Activated CD8-positive, alpha-beta memory T cell treated with anti-CD3 and anti-CD28 coated beads, Interleukin-2, amount 10 ng/mL, durations not matched to agents 7 days and 5 days (primary cell): ENCODE measurements at places on chromosomes 13 and 19.
A peak's percentile ranks its signal among the peaks of the same experiment; 100 is the strongest.

- DNase-seq, result no peak
These were observed 56.1 kb upstream of the F7 start for GRCh38 chr13:113049521-113049941.

DNA sequence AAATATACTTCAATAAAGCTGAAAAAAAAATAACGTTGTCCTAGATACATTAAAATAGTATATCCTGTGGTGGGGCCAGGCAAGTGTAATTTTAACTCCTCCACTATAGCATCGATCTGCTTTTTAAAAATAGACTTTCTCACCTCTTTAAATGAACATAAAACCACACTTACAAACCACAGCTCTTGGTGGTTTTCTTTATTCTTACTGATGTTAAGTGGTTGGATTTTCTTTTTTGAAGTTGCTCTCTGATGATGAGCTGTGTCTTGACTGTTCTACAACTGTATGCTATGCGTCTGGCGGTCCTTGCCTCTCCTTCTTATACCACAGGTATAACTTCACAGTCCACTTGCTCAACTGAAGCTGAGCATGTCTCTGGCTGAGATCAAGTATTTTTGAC is 721.5 kb upstream of the KLHL1 start:
- no peak for DNase-seq

DNA sequence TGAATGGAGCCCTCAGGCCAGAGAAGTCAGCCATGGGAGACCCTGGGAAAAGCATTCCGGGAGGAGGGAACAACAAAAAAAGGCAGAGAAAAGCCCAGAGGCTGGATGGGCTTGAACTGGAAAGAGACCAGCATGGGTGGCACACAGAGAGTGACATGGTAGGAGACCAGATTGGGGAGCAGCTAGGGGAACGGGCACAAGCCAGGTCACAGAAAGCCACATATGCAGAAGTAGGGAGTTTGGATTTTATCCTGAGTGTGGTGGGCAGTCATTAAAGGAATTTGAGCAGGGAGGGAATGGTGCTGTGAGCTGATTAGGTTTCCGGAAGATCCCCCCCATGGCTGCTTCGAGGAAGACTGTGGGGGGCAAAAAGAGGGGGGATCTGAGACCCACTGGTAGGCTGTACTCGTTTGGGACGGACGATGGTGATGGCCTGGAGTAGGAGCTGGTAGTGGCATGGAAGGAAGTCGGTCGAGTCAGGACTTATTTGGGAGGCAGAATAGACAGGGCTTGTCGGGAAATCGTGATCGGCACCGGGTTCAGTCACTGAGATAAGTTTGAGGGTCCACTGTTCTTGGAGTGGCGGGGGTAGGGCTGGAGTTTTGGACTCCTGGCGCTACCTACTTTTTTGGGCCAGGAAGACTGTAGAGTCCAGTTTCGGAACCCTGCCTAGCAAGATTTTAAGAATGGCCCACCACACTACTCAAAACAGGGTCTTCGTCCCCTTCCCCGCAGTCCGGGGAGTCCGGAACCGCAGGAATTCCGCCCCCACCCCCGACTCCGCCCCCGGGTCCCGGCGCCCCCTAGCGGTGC is 949 bp downstream of the SERTAD1 start:
- DNase-seq, result peak; percentile 55

DNA sequence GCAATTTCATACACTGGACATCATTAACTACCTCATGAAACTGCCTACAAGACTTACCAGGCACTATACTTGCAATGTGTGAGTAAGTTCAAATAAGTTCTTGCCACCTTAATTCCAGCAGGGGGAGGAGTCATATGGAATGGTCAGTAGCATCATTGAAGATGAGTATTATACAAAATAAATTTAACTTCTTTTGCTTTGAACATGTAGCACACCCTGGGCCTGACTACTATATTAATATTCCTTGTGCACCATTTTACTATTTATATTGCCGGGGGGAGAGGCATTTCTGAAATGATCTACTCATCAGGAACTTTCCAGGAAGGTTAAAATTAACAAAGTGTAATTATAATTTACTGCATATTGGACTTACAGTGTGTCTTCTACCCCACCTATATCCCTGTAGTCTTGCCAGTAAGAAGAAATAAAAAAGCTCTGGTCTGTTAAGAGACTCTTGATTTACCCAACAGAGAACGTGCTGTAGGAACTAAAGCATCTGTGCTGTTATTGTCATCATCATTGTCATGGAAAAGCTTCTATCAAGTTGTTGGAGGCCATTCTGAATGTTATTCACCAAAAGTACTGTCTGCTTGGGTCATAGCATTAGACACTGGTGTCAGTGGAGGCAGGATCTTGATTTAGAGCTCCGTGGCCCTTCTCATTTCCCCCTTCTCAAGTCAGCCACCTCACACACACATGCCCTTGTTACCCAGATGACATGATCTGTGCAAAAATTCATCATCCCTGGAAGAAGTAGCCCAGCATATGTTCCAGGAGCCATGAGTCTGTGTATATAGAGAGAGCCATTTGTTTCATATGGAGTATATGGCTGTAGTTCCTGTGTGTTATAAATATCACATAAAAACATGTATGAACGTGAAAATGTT is 147.1 kb downstream of the MTUS2 start:
- DNase-seq, result no peak

- DNase-seq, result no peak
These were observed 61.3 kb downstream of the SLITRK6 start for GRCh38 chr13:85737952-85738351.
